T-helper 2 cell treated with Interferon-gamma antibody and Interleukin-4, amounts not matched to agents 100 ng/mL and 5 ng/mL, for 36 hours (primary cell): ENCODE measurements at places on chromosomes 5 and 9. TPM values are rescaled to one million over a fixed set of nuclear protein-coding genes. Genes with fewer than 3 reads are reported as not detected.

Gene KIF12
- not detected in 2 replicates for total RNA-seq

Gene CER1
- not detected in 2 replicates for total RNA-seq

Gene BARHL1
- not detected in 2 replicates for total RNA-seq

Gene SMARCA2
- 191 and 193 TPM in 2 replicates for total RNA-seq

Gene MLANA
- total RNA-seq = not detected in 2 replicates

Gene ACOT12
- not detected in 2 replicates for total RNA-seq

Gene ERGIC1
- total RNA-seq = 40.2 and 41.3 TPM in 2 replicates

Gene WDR31
- total RNA-seq = 0.93 and 1.5 TPM in 2 replicates

Gene ALG2
- total RNA-seq = 31.8 and 33.2 TPM in 2 replicates

Gene DIPK1B
- 1.1 and 1.3 TPM in 2 replicates for total RNA-seq

Gene DNAI1
- total RNA-seq = not detected in 2 replicates

Gene ESM1
- total RNA-seq = 0.20 and 0.48 TPM in 2 replicates

Gene FOXD4L3
- 0.16 TPM in 1 of 2 replicates, not detected in the other for total RNA-seq

Gene NTNG2
- 4.5 and 5.2 TPM in 2 replicates for total RNA-seq

Gene GRIN1
- 0.05 TPM in 1 of 2 replicates, not detected in the other for total RNA-seq

Gene SEMA4D
- 458 TPM in 2 replicates for total RNA-seq

Gene ABCA2
- 27.8 and 30.6 TPM in 2 replicates for total RNA-seq

Gene NUTM2G
- not detected in 2 replicates for total RNA-seq

Gene IFNB1
- total RNA-seq = not detected in 2 replicates
